ENCODE measurements at places on chromosomes 3 and 15.

DNA sequence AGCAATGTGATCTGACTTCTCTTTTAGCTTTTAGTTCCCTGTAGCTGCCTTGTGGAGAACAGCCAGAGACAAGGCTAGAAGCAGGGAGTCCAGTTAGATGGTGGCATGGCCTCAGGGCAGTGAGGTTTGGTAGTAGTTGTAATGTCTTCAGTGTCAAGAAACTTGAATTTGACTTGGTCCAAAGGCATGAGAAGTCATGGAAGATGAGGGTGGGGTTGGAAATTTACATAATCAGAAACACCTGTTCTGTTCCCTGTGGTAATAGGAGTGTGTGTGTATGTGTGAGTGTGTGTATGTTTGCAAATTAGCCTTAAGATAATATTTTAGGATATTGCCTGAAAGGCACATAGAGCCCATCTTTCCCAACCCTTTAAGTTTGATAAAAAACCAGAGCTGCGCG lies 55.2 kb upstream of the GCNT3 start:
- DNase-seq, result no peak

DNA sequence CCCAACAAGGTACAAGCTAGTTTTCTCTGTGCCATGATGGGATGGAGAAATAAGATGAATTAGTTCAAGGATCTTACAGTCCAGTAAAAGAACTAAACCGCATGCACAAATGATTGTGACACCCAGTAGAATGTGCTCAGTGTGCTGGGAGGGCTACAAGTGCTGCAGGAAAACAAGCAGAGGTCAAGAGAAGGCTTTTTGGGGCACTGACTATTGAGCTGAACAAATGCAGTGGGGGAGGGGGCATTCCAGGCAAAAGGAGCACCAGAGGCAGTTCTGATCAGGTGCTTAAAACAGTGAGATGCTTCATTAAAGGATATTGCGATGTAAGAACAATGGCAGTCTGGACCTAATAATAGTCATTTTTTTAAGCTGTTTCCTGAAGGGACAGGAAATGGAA lies 6.0 kb downstream of the SLC27A2 start:
- no peak for DNase-seq

DNA sequence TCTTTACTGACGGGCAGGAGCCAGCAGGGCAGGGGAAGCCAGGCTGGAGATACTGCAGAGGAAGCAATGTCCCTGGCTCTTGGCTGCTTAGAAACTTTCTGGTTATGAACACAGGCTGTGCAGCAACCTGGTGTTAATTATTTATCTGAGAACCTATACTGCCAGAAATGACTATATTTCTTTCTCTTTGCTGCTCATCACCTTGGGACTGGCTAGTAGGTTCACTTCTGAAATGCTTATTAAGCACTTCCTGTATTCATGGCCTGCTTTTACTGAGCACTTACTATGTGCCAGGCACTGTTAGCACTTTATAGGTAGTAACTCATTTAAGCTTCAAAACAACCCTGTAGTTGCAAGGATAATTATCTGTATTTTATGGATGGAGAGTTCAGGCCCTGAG lies 57.6 kb downstream of the RAB11A start:
- DNase-seq, result no peak

GRCh38 chr15:41992803-41993190 lies 20.4 kb upstream of the EHD4 start:
- DNase-seq, result no peak

DNA sequence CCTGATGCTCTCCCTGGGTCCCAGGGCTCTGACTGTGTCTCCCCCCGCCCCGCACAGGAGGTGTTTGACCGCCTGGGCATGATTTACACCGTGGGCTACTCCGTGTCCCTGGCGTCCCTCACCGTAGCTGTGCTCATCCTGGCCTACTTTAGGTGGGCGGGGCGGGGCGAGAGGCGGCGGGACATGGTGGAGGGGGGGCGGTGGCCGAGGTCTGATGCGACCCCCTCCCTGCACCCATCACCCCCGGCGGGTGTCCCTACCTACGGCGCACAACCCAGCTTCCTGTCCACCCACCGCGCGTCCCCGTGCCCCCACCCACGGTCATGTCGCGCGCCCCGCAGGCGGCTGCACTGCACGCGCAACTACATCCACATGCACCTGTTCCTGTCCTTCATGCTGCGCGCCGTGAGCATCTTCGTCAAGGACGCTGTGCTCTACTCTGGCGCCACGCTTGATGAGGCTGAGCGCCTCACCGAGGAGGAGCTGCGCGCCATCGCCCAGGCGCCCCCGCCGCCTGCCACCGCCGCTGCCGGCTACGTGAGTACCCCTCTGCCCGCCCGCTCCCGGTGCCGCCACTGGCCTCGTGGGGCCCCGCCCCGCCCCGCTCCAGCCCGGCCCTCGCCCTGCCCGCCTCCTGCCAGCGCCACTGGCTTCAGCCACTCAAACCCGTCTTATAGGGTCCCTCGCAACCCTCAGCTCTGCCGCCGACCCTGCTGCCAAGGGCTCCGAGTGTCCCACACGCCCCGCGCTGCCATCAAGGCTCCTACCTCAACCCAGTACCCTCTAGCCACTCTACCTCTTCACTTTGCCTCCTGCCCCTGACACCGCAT lies 21.0 kb downstream of the PTH1R start:
- DNase-seq, result no peak

DNA sequence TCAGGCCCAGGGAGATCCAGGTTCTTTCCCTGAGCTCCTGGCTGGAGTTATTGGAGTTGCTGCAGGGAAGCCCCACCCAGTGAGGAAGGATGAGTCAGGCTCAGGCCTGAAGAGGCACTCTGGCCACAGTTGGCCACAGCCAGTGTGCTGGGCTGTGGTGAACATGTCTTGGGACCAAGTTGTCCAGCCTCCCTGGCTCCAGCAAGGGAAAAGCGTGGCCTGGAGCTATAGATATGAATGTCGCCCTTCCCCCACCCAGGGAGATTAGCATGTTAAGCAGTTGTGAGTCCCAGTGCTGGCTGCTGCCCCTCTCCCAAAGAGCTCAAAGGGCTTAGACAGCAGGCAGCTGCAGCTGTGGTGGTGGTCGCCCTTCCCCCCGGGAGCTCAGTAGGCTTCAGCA lies 963.2 kb downstream of the ROBO2 start:
- DNase-seq, result no peak

DNA sequence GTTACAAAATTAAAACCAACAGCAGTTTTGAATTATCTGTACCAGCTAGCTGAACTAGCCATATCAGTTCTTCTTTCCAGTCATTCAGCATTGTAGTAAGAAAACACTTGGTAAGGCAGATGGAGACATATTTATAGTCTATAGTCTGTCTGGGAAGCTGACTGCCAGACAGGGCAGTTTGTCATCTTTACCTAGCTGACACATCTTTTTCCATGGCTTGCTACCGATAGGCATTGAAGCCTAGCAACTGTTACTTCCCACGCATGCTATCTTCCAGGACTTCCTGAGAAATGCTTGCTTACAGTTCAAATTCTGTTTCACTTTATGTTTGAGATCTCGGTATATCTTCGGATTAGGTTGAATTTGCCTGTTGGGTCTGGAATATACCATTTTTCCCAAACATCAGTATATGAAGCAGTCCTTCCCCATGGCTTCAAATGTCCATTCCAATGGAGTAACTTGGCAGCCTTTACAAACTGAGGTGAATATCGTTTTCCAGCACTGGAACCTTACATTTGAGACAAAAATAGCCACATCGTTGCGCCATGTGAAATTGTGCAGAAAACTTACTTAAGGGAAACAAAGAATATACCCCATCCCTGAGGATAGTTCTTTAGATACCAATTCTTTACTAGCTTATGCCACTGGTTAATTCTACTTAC lies 8.8 kb downstream of the GNL3 start:
- no peak for DNase-seq

DNA sequence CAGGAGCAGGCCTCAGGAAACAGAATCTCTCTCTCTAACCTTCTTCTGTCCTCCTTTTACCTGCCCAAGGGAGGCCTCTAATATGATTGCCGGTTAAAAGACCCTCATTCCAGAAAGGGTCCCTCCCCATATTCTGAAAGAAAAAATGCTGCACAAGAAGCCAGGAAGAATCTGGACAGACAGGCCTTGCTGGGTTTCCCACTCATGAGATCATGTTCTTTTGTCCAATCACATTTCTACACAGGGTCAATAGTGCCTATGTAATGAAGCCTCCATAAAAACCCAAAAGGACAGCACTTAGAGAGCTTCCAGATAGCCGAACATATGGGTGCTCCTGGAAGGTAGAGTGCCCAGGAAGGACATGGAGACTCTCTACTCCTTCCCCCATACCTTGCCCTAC lies 146.0 kb downstream of the MYO9A start:
- no peak for DNase-seq

- DNase-seq, result no peak
These were observed 256.6 kb upstream of the TPRG1 start for GRCh38 chr3:188915127-188915526.

DNA sequence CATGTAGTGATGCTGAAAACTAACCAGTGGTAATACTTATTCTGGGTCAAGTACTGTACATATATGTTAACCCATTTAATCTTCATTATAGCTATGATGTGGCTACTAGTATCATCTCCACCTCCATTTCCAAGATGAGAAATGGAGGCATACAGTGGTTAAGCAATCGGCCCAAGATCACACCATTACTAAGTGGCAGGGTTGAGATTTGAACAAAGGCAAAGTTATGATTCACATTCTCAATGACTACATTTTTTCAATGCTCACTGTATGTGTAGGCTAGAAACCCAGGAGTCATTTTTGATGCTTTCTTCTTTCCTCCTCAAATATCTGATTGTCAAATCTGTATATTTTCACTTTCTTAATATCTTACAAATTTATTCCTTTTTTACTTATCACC lies 30.2 kb downstream of the ABI3BP start:
- no peak for DNase-seq

- no peak for DNase-seq
These were observed 388.3 kb downstream of the MFSD1 start for GRCh38 chr3:159189994-159190669.
